ENCODE measurements at places on chromosomes 2 and 18.

DNA sequence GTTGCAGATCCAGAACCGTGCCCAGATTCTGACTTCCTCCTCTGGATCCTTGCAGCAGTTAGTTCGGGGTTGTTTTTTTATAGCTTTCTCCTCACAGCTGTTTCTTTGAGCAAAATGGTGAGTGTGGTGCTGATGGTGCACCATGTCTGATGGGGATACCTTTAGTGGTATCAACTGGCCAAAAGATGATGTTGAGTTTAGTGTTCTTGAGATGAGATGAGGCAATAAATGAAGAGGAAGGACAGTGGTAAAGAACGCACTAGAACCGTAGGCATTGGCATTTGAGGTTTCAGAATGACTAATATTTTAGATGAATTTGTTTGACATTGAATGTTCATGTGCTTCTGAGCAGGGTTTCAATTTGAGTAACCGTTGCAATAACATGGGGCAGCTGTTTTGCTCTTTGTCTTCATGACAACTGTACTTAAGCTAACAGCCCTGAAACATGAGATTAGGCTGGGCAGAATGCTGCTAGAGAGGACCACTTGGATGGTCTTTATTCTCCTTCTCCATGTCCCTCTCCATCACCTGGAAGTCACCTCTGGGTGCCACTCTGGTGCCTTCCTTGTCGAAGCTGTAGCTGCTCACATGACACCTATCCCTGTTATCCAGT lies 3.9 kb downstream of the CTLA4 start:
- DNase-seq, result peak; percentile 19

DNA sequence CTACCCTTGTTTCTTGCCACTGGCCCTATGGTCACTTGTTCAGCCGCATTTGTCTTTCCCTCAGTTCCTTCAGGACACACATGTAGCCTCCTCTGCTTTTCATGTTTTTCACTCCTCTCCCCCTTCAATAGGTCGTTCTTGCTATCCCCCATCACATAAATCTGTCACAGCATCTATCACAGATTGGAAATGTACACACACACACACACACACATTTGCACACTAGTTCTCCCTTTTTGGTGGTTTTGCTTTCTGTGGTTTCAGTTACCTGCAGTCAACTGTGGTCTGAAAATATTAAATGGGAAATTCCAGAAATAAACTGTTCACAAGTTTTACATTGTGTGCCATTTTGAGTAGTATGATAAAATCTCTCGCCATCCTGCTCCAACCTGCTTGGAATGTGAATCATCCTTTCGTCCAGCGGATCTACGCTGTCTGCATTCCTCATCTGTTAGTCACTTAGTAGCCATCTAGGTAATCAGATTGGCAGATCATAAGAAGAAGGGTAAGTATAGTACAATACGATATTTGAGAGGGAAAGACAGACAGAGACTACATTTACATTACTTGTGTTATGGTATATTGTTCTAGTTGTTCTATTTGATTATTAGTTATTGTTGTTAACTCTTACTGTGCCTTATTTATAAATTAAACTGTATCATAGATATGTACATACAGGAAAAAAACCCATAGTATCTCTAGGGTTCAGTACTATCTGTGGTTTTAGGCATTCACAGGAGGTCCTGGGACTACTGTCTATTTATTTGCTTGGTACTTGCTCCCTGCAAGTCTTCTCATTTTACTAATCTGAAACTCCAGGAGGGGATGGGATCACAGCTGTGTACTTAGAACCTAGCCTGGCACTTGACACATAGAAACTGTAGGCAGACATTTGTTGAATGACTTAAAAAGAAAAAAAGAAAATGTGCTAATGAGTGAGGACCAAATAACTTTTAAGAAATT lies 86.1 kb upstream of the PNPT1 start:
- no peak for DNase-seq

- DNase-seq, result peak; percentile 30
These were observed 7.0 kb upstream of the EPG5 start for GRCh38 chr18:45974088-45974536.

DNA sequence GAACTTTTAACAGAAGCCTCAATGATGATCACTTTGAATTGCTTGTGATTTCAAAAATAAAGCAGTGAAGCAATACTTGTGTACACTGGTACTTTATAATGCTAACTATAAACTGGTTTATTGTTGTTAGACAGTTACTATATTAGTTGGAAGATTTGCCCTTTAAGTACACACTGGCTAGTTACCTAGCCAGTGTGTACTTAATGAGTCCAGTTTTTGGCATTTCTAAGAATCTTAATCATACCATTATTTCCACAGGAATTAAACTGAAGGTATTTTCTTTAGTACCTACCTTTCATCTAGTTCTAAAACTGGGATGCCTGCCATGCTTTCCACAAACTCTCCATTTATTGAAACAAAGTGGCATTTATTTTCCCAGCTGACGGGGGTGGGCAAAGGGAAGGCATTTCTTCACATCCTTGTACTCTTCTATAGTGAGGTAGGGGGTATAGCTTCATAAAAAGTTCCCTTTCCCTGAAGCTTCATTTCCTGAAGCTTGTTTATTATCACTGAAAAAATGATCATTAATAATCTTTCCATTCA lies 49.9 kb downstream of the UGP2 start:
- no peak for DNase-seq

- no peak for DNase-seq
These were observed 9.3 kb upstream of the SPATA3 start for GRCh38 chr2:230986520-230987136.

DNA sequence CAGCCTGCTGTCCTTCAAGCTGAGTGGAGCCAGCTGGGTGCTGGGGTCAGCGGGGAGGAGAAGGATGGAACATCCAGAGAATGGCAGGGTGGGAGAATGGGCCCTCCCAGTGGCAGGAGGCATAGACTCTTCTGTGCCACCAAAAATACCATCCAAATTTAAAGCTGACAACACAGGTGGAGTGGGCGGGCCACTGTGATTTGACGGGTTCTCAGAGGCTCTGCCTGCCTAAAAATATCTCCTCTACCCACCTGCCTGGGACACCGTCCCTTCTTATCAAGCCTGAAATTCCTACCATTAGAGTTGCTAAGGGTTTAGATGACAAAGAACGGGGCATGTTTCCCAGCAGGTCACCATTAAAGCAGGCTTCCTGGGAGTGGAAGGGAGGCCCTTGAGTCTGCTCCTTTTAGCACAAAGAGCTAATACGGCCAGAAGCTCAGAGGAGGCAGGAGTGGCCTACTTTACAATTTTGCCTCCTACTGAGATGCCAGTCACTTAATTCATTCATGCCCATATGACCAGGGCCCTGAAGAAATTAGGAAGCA lies 19.8 kb upstream of the MARCHF4 start:
- no peak for DNase-seq

- DNase-seq, result no peak
These were observed 117.3 kb upstream of the ZFP36L2 start for GRCh38 chr2:43343573-43344304.

DNA sequence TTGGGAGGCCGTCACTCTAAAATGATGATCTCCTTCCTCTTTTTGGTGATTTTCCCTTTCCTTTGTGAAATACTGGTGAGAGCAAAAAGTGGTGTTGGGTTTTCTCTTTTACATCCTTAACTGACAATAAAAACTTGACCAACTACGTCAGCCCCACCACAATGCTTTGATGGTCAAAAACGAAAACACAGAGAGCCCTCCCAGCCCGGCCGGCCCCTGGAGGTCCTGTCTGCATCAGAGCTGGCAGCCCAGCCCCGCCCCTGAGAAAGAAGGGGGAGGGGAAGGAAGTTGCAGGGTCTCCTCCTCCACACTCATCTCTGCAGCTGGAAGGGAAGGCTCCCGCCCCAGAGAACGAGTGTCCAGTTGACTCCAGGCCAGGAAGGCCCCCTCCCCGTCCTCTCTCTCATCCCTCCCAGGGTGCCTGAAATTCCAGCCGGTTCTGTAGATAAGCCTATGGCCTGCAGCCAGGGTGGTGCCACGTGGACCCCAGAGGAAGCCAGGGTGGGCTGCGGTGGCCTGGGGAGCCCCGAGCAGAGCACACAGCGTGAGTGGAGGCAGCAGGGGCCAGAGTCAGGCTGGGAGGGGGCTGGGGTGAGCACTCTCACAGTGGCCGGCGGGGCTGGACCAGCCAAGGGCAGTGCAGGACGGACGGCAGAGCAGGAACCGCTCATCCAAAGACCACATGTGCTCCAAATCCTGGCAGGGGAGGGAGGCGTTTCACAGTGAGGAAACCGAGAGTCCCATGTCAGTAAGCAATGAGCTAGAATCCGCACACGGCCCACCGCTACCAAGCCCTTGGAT lies 19.8 kb downstream of the BIN1 start:
- no peak for DNase-seq

DNA sequence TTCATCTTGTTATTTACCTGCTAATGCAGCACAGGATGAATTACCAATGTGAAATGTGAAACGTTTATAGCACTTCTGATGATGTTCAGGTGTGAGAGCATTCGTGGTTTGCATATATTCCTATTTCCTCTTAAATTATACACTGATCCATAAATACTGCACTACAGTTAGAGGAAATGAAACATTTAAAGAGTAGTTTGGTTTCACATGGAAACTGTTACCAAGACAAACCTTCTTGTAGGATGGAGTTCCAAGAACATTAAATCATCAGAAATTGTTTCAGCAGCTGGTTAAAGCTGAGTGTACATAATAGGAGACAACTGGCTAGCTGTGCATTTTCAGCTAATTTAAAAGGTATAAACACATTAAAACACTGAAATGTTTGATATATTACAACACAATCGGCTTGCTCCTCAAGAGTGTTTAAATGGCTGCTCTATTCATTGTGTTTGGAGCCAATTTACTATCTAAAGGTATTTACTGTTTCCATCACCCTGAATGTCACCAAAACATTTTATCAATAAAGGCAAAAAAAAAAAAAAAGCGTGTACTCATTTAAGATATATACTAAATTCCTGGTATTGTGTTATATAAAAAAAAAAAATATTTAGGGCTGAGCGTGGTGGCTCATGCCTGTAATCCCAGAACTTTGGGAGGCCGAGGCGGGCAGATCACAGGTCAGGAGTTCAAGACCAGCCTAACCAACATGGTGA lies 100.6 kb downstream of the DYM start:
- no peak for DNase-seq

- DNase-seq, result no peak
These were observed 623.9 kb downstream of the NRXN1 start for GRCh38 chr2:50408053-50408452.

- DNase-seq, result no peak
These were observed 147.2 kb upstream of the CELF4 start for GRCh38 chr18:37712776-37713175.

GRCh38 chr2:215738351-215738750 lies 275.0 kb downstream of the MREG start:
- no peak for DNase-seq

DNA sequence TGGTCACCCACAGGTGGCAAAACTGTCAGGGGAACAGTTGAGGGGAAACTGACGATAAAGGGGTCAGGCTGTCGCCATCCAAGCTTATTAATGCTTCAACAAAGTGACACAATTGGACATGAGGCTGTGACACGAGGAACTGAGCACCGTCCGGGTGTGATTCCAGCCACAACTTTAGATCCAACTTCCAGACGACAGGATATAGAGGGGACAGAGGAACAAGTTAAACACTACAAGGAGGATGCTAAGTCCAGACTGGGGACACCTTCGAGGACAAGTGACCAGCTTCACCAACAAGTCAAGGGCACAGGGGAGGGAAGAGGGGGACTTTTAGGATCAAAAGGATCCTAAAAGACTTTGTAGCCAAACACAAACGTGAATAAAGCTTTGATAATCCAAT lies 23.8 kb downstream of the BOK start:
- DNase-seq, result no peak

- DNase-seq, result no peak
These were observed 861 bp upstream of the SEMA4C start for GRCh38 chr2:96870626-96871255.

- DNase-seq, result peak; percentile 32
These were observed 91.6 kb upstream of the MGAT4A start for GRCh38 chr2:98822301-98823164.

GRCh38 chr2:48551548-48551947 lies 21.6 kb downstream of the STON1 start:
- no peak for DNase-seq

- DNase-seq, result no peak
These were observed 435.5 kb downstream of the SOX11 start for GRCh38 chr2:6127718-6128117.

- DNase-seq, result no peak
These were observed 6.3 kb downstream of the VIT start for GRCh38 chr2:36702781-36703180.

DNA sequence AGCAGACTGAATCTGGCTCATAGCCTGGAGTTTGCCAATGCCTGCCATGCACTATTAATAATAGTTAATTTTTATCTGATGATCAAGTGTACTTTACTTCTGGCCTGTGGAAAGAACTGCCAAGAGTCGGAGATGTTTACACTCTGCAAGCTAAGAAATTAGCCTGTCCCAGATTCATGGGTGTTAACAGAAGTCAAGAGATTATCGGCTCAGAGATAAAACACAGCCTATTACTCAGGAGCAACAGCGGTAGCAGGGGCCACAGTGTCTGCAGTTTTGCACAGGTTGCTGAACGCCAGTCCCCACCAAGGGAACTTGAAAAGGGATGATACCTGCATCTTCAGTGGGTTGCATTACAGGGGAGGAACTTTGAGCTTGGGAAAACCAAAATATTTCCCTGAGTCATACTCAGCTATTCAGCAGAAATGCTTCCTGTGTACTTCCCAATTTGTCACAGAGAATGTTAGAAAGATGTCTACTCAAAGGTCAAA lies 4.3 kb upstream of the ADI1 start:
- no peak for DNase-seq

DNA sequence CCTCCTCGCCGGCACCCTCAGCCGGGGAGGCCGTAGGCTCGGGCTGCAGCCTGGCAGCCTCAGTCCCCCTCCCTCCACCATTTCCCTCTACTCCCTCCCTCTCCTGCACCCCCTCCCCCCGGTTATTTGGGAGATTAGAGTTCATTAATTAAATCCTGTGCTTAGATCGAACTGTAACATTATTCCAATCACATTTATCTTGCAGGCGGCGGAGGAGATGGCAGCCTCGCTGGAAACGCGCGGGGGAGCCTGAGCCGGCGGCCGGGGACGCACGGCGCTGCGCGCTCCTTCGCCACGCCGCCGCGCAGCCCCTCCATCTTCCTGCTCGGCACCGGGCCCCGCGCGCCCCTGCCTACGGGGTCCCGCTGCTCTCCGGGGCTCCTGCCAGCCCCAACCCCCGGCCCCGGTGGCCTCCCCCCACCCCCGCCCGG lies at the start of gene ST8SIA3:
TSS of gene ST8SIA3 (plus strand) at position 287 of the 431 bp plus-strand sequence. CDS start 290 bp downstream, outside the sequence.
- DNase-seq, result no peak

- DNase-seq, result no peak
These were observed 95.5 kb upstream of the LRATD1 start for GRCh38 chr2:14536976-14537375.

GRCh38 chr2:121094845-121095244 lies 190.2 kb downstream of the TFCP2L1 start:
- no peak for DNase-seq

Data from activated CD4-positive, CD25-positive, alpha-beta regulatory T cell (primary cell).